ENCODE measurements at places on chromosomes 4 and X. TPM values are rescaled to one million over a fixed set of nuclear protein-coding genes. Genes with fewer than 3 reads are reported as not detected.

The OTC gene
- not detected for total RNA-seq

The TGIF2LX gene
- total RNA-seq = 0.69 TPM

The BEX2 gene
- 14.0 TPM for total RNA-seq

The CCKAR gene
- 4.1 TPM for total RNA-seq

The GC gene
- total RNA-seq = not detected

- no peak for DNase-seq
Observed at GRCh38 chr4:151575646-151576045, 166.7 kb downstream of the FHIP1A start.

DNA sequence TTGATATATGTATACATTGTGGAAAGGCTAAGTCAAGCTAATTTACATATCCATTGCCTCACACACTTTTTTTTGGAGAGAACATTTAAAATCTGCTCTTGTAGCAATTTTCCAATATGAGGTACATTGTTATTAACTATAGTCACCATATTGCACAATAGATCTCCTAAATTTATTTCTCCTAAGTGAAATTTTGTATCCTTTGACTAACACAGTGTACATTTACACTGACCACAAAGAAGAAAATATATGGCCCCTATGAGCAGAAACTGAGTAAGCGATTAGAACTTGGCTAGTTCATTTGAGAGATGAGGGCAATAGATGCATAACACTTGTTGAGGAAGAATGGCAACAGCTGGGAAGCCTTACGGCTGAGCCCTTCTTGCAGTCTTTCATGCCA lies 20.3 kb upstream of the GUCY1B1 start:
- no peak for DNase-seq

DNA sequence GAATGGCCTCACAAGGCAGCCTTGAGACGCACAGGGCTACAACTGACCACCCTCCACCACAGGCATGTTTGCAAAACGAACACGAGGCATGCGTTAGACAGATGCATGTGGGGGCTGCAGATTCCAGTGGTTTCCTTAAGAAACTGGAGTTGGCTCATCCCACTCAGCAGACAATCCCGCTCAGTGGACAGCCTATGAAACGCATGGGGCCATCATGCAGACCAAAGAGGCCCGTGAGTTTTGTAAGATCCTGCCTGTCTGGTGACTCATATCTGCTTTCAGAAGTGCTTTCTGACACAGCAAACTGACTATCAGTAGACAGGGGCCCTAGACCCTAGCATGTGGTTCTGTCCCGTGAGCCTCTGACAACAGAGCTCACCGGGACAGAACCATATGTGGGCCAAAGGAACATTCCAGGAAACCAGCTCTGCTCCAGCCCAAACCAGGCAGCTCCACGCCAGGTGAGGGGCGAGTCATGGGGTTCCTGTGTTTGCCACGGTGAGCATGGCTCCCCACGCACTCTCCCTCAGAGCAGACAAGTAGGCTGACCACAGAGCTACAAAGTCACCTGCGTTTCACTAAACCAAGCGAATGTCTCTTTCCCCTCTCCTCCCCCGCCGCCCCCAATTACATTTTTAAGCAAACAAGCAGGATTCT lies 74.4 kb downstream of the MTMR1 start:
- DNase-seq = peak; percentile 39

- DNase-seq = no peak
Observed at GRCh38 chrX:68851082-68851481, 22.3 kb downstream of the EFNB1 start.

DNA sequence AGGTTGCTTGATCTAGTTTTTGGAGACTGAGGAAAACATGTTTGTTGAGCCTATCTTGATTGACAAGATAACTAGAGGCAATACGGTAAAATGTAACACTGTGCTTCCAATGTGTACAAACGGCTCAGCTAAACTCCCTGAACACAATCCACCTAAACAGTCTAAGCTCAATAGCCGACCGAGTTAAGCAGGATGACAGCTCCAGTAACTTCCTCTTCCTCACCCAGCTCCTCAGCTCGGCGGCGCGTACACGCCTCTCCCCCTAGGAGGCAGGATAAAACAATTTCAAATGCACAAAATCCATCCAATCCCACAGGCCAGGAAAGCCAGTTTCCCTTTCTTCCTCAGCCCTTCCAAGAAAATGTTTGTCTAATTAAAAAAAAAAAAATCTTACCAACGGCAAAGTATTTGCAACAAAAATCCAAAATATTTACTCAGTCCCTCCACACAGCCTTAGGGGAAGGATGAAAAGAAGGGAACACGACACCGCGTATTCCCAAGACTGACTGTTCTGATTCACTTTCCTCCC lies 1.0 kb downstream of the CNOT6L start:
- peak; percentile 78 for DNase-seq
